CD4-positive, alpha-beta memory T cell (primary cell): ENCODE measurements at places on chromosomes 11 and 22. TPM values are rescaled to one million over a fixed set of nuclear protein-coding genes. Genes with fewer than 3 reads are reported as not detected.

FZD4 gene
- not detected for polyA plus RNA-seq

RNH1 gene
- polyA plus RNA-seq: 187 TPM

KCNA4 gene
- polyA plus RNA-seq: not detected

FADD gene
- 19.2 TPM for polyA plus RNA-seq

UCP3 gene
- polyA plus RNA-seq: 0.54 TPM

NRIP3 gene
- polyA plus RNA-seq: 0.99 TPM
